ENCODE measurements at places on chromosomes 2 and 18.

DNA sequence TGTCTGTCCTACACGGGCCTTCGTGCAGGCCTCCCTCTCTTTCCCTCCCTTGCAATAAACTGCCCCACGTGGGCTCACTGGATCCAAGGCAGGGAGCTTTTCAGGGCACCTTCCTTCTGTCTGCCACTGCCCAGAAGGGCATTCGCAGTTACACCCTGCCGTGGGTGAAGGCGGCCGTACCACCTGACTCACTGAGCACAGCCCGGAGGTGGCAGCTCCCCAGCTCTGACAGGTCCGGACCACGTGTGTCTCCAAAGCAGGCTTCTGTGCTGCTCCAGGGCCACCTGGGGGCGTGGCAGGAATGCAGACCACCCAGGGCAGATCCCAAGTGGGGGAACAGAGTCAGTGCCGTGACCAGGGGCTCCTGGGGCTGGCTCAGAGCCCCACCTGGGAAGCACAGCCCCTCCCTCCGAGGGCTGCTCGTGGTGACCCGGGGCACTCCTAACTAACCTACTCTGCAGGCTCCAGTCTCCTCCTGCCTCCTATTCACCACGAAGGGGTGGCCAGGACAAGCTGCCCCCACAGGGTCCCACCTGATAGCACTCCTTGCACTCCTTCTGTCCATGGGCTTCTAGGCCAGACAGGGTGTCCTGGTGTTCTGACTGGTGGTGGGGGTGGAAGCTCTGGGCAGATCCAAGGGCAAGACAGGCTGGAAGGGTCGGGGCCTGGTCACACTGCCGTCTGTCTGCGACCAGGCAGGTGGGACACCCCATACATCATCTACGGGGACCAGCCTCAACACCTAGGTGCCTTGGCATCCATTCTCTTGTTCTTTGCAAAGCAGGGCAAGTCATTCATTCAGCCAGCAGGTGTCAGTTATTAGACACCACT is 9.7 kb downstream of the SNED1 start:
- peak; percentile 8 for DNase-seq

DNA sequence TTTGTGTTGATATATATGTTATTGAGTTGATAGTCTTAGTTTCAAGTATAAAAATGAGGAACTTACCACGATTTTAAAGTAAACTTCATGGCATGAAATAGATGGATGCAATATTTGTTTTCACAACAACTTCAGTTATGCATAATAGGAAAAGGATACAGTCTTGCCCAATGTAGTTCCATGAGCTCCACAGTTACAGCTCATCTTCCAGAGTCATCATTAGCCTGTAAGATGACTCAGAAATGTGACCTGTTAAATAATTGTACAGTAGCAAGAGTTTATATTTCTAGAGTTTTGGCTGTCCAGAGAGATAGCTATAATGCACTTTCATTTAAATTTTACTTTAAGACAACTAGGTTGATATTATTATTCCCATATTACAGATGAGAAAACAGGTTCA is 80.9 kb upstream of the ARHGAP28 start:
- DNase-seq = no peak

DNA sequence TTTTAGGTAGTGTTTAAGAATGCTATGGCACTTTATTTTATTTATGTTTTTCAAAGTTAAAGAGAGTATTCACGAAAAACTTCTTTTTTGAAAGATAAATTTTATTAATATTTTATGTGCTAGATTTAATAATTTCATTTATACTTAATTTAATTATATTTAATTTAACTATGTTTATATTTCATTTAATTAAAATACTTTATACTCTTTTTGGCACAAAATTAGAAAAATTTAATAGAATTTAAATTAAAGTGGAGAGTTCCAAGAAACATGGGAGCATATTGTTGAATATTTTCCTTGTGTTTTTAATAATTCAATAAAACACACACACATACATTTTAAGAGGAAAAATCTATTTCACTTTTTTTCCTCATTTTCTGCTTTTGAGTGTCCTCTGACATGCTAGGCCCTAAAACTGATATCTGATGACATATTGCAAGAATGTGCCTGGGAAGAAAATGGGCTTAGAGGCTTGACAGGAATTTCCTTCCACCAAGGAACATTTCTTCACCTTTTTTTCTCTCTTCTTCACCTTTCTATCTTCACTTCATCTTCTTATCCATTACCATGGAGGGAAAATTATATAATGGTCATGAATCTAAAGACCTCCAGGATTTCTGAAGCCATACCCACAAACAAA is 15.4 kb downstream of the ARHGAP28 start:
- no peak for DNase-seq

GRCh38 chr2:141692829-141693228 is 438.0 kb downstream of the LRP1B start:
- no peak for DNase-seq

- DNase-seq = no peak
Observed at GRCh38 chr2:157523270-157524247, 79.7 kb upstream of the CYTIP start.

GRCh38 chr2:143177096-143177786 is 48.0 kb downstream of the ARHGAP15 start:
- DNase-seq = no peak

DNA sequence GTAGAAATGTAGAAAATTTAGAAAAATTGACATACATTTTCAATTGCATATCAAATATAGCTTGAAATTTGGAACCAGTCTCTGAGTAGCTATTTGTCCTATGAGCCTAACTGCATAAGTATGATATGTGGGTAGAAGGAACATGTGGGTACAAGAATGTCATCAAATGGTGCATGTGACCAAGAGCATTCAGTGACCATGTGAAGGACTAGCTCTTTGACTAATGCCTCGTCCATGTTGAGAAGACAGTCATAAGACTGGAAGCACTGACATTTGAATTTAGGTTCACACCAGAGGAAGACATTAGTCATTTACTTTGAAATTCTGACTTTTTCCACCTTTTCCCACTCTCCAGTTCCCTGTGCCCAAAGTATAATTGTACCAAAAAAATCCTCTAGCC is 12.6 kb downstream of the MRPL44 start:
- no peak for DNase-seq

DNA sequence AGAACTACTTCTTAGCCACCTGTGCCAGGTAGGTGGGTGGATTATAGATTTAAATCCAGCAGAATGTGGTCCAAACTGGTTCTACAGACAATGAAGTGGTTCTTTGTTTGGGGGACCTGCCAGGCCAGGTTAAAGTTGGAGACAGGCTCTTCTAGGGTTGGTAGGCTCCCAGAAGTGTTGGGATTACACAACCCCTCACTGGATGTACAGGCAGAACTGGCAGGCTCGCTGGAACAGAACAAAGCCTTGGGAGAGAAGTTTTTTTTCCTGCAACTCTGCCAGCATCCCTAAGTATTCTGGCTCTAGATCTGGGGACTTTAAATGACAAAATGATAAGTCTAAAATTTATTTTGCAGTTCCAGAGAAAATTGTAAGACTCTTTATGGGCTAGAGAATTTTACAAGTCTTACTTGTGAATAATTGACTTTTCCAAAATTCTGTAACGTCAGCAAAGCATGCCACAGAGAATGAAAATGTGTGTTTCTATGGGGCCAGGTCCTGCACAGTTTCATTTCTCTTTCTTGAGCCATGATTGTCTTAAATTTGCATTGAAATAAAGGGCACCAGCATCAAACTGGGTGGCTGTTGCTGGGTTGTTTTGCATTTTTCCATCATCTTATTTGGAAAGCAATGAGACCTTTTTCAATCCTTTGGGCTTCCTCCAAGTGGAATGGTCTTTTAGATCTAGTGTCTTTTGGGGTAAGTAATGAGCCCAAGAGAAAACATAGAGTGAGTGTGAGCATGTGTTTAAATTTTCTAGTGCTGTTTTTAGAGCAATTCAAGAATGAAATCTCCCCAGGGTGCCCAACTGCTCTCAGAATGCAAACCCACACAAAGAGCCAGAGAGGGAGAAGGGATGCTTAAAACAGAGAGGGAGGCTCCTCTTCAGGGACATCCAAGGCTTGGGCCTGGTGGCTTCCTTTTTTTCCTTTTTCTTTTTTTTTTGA is 32.4 kb upstream of the ATL2 start:
- no peak for DNase-seq

- no peak for DNase-seq
Observed at GRCh38 chr2:144553379-144553778, 33.5 kb upstream of the ZEB2 start.

DNA sequence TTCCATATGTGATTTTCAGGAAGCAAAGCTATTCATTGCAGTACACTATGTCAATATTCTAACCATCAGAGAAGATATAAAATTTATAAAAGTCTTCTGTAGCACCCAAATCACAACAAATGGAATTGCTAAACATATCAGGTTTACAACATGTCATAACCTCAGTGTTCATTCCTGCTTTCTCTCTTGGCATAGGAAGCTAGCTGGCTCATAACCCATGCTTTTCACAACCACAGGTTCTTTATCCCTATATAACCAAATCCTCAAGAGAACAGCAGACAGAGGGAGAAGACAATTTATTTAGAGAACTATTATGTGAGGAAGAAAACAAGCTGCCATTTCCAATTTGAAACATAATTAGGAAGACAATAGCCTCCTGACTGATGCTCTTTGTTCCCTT is 997.0 kb upstream of the ACVR2A start:
- DNase-seq = no peak

DNA sequence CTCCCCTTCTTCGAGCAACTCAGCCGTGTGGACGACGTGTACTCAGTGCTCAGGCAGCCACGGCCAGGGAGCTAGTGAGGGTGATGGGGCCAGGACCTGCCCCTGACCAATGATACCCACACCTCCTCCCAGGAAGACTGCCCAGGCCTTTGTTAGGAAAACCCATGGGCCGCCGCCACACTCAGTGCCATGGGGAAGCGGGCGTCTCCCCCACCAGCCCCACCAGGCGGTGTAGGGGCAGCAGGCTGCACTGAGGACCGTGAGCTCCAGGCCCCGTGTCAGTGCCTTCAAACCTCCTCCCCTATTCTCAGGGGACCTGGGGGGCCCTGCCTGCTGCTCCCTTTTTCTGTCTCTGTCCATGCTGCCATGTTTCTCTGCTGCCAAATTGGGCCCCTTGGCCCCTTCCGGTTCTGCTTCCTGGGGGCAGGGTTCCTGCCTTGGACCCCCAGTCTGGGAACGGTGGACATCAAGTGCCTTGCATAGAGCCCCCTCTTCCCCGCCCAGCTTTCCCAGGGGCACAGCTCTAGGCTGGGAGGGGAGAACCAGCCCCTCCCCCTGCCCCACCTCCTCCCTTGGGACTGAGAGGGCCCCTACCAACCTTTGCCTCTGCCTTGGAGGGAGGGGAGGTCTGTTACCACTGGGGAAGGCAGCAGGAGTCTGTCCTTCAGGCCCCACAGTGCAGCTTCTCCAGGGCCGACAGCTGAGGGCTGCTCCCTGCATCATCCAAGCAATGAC is 4.8 kb downstream of the CTDSP1 start:
- no peak for DNase-seq

DNA sequence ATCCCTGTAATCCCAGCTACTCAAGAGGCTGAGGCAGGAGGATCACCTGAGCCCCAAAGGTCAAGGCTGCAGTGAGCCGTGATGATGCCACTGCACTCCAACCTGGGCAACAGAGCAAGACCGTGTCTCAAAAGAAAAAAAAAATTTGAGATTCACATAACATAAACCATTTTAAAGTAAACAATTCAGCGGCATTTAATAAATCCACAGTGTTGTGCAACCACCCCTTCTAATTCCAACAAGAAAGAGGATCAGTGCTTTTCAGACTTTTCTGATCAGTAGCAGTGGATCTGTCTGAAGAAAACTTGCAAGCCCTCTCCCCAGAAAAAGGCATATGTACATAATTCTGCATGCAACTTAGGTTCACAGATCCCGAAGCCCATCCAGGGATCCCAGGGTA is 7.2 kb upstream of the SAG start:
- no peak for DNase-seq

- no peak for DNase-seq
Observed at GRCh38 chr2:73426176-73426575, 40.5 kb downstream of the ALMS1 start.

DNA sequence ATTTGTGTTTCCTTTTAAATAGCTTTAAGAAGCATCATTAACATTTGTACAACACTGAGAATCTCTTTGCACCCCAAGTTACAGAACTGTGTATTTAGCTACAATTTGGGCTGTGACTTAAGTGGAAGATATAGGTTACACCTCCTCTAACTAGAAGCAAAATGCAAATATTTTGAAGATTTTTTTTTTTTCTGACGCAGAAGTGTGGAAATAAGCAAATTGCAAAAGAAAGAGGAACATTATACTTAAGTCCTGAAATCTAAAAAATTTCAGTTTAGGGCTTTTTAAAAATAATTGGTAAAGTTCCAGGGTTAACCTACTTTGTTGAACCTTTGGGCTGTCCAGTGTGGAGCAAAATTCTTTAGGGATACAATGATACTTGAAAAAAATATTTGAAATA is 41.4 kb upstream of the RBMS1 start:
- no peak for DNase-seq

All from 8988T (cell line).